Upper lobe of right lung (tissue), 1 donor: ENCODE measurements at places on chromosomes 11 and 22. TPM values are rescaled to one million over a fixed set of nuclear protein-coding genes. Genes with fewer than 3 reads are reported as not detected.

Gene LYVE1
- total RNA-seq = 108 TPM

Gene TMEM45B
- total RNA-seq = 16.4 TPM

Gene DRG1
- 35.5 TPM for total RNA-seq

Gene CFAP300
- total RNA-seq = 2.3 TPM

Gene MMP13
- not detected for total RNA-seq

Gene EFCAB6
- 3.6 TPM for total RNA-seq

Gene TRPM5
- total RNA-seq = not detected
